ENCODE measurements at places on chromosomes 2 and 18.

- DNase-seq, result no peak
Measured at GRCh38 chr2:70723286-70723885, 44.6 kb downstream of the ADD2 start.

GRCh38 chr2:143152219-143152618, 23.0 kb downstream of the ARHGAP15 start:
- no peak for DNase-seq

DNA sequence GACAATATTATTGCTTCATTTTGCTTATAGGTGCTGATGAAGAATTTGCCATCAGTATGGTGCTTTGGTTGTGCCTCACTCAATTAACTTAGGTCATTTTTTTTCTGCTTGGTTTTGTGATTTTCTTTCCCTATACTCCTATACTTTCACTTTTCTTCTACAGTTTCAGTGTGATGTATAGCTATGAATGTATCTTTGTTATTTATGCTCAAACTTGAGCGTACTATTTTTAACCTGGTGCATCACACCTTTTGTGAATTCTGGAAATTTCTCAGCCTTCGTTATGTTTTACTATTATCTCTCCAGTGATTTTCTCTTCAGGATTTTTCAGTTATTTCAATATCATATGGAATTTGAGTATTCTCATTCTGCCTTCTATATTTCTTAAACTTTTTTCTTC, 2035.3 kb upstream of the LRRTM1 start:
- DNase-seq, result no peak

GRCh38 chr2:232374356-232374755, 4.2 kb upstream of the ALPP start:
- no peak for DNase-seq

- DNase-seq, result no peak
Measured at GRCh38 chr2:177753682-177754491, 318.7 kb downstream of the PDE11A start.

DNA sequence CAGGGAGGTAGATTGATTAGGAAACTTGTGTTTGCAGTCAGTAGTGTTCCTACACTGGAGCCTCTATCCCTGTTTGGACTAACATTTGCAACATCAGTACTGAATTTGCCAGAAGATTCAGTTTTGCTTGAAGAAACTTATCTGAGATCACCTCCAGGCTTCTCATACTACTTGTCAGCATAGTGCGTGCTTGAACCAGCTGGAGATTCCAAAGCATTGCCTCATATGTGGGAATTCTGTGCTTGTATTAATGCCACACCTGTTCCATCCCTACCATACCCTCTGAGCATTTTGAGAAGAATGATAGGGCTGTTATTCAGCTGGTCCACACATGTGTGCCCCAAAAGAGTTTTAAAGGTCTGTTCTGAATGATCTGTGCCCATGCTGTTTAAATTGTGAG, 148.7 kb downstream of the RAPGEF4 start:
- DNase-seq, result no peak

DNA sequence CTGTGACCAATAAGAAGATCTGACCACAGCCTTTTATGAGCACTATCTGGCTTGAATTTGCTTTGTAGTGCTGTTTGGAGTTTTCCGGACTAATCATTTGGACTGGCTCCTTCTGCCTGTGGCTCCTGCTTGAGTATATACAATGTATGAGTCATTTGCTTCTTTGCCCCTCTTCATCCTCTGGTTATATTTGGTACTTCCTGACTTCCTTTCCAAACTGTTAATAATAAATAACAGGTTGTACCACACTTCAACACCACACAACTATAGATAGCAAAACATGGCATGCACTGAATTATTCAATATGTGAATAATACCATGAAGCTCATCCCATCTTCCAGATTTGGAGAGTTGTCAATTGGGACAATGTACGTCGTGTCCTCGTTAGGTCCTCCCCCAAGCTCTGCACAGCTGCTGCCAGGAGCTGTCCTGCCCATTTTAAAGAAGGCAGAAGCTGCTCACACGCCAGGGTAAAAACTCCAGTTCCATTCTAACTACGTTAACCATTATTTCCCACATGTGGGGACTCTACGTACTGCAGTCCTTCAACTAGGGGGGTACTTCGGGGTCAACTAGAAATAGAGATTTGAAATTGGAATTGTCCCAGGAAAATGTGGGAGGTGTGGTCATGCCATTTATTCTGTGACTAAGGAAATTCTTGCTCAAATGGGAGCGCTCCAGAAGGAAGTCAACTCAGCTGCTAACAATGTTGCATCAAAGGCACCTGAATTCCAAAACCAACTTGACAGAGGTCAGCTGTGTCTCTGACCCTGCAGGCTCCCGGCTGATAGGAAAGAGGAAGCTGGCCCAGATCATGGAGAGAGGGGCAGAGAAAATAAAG, 38.1 kb downstream of the ST8SIA5 start:
- DNase-seq, result no peak

DNA sequence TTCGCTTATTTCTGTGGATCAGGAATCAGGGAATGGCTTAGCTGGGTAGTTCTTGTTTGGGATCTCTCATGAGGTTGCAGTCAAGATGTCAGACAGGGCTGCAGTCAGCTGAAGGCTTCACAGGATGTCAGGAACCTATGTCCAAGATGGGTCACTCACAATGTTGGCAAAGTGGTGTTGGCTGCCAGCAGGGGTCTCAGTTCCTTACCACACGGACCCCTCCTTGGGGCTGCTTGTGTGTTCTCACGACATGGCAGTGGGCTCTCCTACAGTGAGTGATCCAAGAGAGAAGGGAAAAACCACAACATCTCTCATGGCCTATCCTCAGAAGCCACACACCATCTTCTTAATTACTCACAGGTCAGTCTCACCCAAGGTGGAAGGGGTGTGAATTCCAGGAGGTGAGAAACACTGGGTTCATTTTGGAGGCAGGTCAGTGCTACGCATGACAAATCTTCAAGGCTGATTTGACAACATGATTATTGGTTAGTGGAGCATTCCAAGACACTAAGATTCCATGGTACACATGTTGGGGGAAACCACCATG, 1.3 kb upstream of the ANTXR1 start:
- DNase-seq, result no peak

- DNase-seq, result no peak
Measured at GRCh38 chr2:144390424-144391020, 129.4 kb downstream of the ZEB2 start.

DNA sequence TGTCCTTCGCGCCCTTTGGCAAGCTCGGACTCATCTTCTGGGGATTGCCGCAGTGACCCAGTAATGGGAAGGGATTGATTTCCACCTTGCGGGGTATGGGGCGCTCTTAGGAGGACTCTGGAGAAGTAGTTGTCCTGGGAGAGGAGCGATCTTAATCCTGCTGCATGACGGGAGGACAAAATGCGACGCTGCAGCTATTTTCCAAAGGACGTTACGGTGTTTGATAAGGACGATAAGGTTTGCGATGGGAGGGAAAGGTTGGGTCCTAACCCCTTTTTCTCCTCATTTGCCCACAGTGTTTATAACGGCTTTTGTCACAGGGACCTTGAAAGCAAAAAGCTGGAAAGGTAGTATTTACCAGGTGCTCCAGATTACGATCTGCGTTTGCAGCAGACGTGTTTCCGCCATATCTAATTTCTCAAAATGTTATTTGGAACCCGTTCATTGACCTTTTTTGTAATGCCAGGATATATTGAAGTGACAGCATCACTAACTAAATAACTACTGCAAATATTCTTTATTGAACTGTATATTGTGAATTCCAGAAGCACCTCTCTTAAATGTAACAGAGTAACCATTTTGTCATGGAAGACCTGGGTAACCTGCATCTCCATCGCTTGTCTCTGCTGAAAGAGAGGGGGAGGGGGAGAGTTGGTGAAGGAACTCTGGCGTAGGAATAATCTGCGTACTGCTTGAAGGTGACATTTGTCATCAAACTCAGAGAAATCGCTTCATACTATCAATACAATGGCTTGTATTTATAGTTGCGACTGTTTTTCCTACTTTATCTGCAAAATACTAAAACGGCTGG, 590 bp downstream of the MDH1 start:
- no peak for DNase-seq

DNA sequence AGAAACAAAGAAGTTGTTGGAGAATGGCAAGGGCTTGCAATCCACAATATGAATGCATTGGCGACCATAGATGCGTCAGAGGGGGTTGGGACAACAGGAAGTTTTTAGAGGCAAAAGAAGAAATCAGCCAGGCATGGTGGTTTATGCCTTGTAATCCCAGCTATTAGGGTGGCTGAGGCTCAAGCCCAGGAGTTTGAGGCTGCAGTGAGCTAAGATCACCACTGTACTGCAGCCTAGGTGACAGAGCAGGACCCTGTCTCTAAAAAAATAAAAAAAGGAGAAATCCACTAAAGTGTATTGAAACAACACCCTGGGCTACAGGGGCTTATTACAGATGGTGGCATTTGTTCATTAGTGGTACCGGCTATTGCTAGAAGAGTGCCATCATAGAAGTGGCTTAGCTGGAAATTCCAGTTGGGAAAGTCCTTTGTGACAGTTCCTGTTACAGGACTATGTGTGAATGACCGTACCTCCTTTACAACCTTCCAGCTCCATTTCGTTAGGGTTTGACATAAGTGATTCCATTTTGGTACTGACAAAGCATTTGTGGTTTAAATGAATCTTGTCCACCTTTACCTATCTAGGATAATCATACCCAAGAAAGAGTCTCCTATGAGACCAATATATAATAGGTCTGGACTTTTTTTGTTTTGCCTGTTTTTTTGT, 10.7 kb upstream of the WDSUB1 start:
- DNase-seq, result no peak

GRCh38 chr2:9944330-9944758, 7.1 kb upstream of the GRHL1 start:
- no peak for DNase-seq

DNA sequence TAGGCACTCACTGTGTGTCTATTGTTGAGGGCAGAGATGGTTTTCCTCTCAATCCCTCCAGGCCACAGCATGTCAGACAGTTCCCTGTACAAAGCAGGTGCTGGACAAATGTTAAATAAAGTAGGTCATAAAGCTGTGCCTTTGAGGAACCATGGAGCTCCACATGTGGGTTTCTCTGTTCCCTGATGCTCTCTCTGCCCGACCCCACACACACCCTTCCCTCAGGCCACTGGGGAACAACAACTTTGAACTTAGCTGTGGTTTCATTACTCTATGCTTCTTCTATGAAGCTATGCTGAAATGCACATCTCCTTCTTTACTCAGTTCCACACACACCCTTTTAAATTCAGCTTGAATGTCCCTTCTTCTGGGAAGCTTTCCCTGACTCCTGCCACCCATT, 415.3 kb downstream of the HRH4 start:
- DNase-seq, result no peak

DNA sequence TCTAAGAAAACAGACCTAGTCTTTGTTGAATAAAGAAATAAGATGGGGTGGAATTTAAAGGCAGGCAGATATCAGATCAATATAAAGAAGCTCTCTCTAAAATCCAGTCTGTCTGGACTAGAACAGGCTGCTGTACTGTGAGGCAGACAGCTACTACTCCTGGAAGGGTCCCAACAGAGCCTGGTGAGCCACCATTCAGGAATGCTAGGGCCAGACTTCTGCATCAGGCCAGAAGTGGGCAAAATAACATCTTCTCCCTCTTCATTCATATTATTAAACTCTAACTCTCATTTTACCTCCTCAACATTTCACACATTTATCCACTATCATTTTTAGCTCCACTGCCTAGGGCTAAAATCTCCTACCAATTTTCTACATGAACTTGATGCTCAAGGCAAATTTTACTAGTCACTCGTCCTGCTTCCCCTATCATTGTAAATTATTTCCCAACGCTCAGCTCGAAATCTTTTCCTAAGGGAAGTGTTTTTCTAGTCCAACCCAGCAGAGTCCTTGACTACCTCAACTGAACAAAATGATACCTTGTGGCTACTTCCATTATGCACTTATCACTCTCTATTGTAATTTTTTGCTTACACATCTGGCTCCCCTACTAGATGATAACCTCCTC, 45.2 kb upstream of the GLS start:
- no peak for DNase-seq

DNA sequence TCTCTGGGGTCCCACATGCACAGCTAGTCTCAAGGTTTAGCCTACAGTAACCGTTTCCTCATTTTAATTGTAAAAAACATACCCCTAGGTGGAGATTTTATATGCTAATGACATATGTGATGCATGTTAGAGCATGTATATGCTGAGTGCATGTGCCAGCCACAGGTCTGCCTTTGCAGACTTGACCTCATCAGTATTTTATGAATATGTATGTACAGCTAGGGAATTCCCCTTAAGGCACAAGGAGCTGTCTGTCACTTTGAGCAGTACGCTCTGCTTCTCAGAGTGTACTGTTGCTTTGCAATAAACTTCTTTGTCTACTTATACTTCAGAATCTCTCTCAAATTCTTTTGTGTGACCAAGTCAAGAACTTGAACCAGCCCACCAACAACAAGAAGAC, 131.2 kb upstream of the ERBB4 start:
- DNase-seq, result no peak

DNA sequence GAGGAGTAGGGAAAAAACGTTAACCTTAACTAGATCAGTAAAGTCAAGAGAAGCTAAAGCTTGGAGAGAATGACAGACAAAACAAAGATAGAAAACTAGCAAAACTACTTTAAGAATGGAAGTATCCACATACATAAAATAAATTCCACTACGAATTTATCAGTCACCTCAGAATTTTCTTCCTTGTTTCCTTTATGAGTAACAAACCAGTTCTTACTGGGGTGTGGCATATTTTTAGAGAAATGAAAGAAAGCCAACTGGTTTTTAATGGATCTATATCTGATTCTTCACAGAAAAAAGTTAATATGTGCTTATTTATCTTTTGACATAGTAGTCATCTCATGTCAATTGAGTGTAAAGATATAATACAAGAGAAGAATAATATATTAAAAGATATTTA, 2033.7 kb upstream of the CELF4 start:
- DNase-seq, result no peak

- DNase-seq, result no peak
Measured at GRCh38 chr2:3638456-3638810, 19.6 kb upstream of the ALLC start.

DNA sequence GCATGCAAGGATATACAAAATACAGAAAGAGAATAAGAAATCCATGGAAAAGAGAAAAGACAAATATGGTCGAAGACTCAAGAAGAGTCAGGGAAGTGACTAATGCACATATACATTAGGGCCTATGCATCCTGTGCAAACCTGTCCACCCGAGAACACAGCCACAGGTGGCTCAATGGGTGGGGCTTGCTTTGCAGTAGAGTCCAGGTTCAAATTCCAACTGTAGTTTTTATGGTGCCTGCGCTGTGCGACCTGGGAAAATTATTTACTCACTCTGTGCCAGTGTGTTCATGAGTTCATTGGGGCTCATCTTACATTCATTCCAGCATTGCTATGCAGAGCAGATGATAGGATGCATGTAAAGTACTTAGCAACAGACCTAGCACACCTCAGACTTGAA, 244.7 kb downstream of the CTNNA2 start:
- DNase-seq, result no peak

DNA sequence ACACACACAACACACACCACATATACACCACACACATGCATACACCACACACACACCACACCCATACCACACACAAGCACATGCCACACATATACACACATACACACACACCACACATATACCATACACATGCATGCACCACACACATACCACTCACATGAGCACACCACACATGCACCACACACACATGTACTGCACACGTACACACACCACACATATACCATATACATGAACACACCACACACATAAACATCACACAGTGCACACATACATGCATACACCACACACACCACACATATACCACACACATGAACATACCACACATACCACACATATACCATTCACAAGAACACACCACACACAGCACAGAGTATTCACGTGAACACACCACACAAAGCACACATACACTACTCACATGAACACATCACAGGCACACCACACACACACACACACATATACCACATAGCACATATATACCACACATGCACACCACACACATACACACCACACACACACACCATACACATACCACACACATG, 219.9 kb upstream of the RAB6C start:
- DNase-seq, result no peak

All from stimulated activated CD8-positive, alpha-beta memory T cell treated with anti-CD3 and anti-CD28 coated beads, Interleukin-15, amount 100 ng/mL, for 4 hours (primary cell).